ENCODE measurements at places on chromosomes 2 and 18.

DNA sequence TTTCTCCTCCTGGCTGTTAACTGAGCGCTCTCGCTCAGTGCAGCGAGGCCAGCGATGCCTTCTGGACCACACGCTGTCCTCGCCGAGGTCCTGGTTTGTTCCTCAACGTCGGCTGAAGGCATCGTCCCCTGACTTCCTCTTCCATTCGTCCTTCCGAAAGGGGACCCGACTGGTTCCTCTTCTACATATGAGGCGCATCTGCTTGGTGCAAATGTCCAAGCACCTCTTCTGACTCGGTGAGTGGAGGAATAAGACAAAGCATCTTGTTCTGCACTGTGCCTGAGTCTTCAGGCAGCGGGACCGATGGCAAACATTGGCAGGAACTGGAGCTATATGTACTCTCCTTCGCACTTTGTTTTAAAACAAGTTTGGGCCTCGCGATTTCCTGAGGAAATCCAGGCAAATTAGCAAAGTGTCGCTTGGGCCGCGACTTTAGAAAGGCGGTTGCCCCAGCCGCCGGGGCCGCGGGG lies 621 bp upstream of the KCNS3 start:
- no peak for DNase-seq

DNA sequence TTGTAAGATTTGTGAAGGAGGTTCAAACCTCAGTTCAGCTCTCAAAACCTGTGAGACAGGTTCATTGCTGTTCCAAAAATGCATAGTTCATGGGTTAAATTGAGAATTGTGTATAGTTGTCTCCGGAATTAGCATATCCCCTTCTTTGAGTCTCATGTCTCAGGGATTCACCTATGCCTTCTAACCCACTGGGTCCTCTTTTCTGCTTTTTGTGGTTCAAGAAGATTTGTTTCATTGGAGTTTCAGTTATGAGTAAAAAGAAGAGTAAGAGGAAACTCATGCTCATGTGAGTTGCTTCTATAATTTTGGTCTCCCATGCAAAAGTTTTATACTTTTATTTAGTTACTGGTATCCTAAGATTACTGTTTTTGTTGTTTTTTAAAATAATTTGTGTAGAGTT lies 1219.8 kb upstream of the ZEB2 start:
- no peak for DNase-seq

- DNase-seq, result peak; percentile 31
These were observed 5.5 kb downstream of the NHEJ1 start for GRCh38 chr2:219155054-219155644.

- DNase-seq, result no peak
These were observed 108.2 kb upstream of the CTDP1 start for GRCh38 chr18:79571211-79572092.

- DNase-seq, result no peak
These were observed 116.5 kb downstream of the DOCK10 start for GRCh38 chr2:224925810-224926100.

DNA sequence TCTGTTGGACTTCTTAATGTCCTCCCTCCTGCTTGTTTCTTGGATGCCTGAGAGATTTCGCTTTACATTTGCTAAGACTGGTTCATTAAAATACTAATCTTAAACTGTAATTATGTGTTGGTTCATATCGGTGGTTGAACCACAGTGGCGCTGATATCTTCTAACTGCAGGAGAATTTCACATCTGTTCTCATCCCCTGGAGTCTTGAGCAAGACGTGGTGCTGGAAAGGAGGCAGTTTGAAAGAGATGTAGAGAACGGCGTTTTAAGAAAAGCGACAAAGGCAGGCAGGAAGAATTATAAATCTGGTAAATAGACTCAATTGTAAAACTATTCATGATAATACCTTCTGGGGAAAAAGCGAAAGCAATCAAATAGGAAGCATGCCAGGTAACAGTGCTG lies 79.5 kb downstream of the NXPH2 start:
- no peak for DNase-seq

DNA sequence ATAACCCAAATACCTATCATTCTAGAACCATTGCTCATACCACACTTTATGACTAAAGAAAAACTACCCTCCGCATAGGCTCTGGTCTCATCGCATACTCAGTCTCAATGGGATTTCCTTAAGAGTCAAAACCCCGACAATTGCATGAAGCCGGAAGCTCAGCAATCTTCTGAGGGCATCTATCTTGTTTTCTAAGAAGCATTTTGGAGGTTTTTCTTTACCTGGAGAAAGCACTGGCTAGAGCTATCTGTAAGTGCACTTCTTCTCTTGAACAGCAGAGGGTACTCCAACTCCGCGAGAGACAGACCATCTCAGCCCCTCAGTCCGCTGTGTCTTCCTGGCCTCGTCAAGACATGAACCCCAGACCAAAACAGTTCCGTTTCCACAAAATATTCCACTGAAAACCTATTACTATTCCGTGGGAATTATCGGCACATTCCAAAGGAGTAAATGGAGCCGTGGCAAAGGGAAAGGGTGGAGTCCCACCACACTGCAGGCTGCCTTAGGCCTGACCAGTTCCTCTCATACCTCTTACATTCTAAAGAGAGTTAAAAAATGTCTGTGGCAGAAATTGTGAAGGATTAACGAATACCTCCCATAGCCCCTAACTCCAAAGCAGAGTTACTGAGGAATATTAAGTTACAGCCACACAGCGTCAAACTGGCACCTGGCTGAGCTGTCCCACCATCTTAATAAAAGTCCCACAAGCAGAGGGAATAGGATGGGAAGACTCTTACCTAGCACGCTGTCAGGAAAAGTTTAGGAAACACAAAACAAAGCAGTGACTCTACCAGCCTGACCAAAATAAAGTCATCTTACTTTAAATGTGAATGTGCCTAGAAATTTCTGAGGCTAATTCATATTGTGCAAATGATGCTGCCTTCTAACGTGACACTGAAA lies 325.6 kb upstream of the VRK2 start:
- DNase-seq, result peak; percentile 45
